ENCODE measurements at places on chromosomes 13 and 19. TPM values are rescaled to one million over a fixed set of nuclear protein-coding genes. Genes with fewer than 3 reads are reported as not detected.

Gene HRC
- total RNA-seq: not detected

Gene APOE
- 195 TPM for total RNA-seq

- H3K4me1 ChIP-seq: no peaks in the 10 kb centered on the region
- H3K27me3 ChIP-seq: peaks cover 37% of the 10 kb centered on the region
- no peak overlapping the region for H3K27ac ChIP-seq
- no peaks in the 10 kb centered on the region for H3K36me3 ChIP-seq
- H3K4me3 ChIP-seq: no peak overlapping the region
Observed at GRCh38 chr19:54099190-54099902, 1.3 kb downstream of the OSCAR start.

DNA sequence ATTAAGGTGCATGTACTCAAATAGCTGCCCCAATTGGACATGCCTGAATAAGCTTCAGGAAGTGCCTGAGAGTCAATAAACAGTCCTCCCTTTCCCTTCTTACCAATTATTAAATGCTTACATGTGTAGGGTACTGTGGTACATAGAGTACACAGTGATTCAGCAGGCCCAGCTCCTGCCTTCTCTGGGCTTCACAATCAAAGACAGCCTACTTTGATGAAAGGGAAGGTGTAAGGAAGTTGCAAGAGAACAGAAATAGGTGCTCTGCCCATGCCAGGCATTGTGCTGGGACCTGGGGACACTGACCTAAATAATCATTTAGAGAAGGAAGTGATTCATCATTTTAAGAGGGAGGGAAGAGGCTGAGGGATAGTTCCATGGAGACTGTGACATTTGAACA, 17.2 kb downstream of the FRY start:
- no peak overlapping the region for H3K27ac ChIP-seq
- peaks cover 21% of the 10 kb centered on the region for H3K4me1 ChIP-seq
- H3K4me3 ChIP-seq: no peak overlapping the region
- no peaks in the 10 kb centered on the region for H3K36me3 ChIP-seq

GRCh38 chr13:40940841-40941240, 78.3 kb downstream of the ELF1 start:
- no peak overlapping the region for H3K4me3 ChIP-seq
- H3K27ac ChIP-seq: no peak overlapping the region
- H3K27me3 ChIP-seq: no peaks in the 10 kb centered on the region
- H3K36me3 ChIP-seq: no peaks in the 10 kb centered on the region

DNA sequence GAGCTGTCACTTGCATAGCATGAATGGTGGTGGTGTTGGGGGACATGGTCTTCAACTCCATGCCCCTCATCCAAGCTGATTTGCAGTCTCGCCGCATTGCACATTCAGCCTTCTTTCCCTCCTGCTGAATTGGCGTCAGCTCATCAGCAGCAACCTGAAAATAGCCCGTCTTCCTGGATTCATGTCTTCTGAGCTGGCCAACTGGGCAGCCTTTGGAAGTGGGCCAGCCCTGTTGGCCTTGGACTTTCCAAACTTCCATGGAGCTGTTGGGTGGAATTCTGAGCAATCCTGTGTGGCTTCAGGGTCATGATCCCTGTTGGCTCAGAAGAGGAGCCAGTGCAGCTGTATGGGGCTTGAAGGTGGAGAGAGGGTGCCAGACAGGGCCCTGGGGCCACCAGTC, 68.8 kb downstream of the ZNF536 start:
- no peak for DNase-seq
- no peaks in the 10 kb centered on the region for H3K4me1 ChIP-seq
- H3K27ac ChIP-seq: no peak overlapping the region
- H3K27me3 ChIP-seq: no peaks in the 10 kb centered on the region
- H3K4me3 ChIP-seq: no peak overlapping the region
- no peaks in the 10 kb centered on the region for H3K36me3 ChIP-seq

- no peak for DNase-seq
- H3K4me1 ChIP-seq: no peaks in the 10 kb centered on the region
- H3K27me3 ChIP-seq: no peaks in the 10 kb centered on the region
- no peaks in the 10 kb centered on the region for H3K36me3 ChIP-seq
Observed at GRCh38 chr13:81012031-81012430, 671.1 kb upstream of the SPRY2 start.

GRCh38 chr13:23797276-23797903, 91.8 kb downstream of the MIPEP start:
- no peaks in the 10 kb centered on the region for H3K36me3 ChIP-seq
- no peak for DNase-seq
- no peaks in the 10 kb centered on the region for H3K4me1 ChIP-seq

- H3K4me1 ChIP-seq: peaks cover 24% of the 10 kb centered on the region
- no peak overlapping the region for H3K4me3 ChIP-seq
- DNase-seq: no peak
Observed at GRCh38 chr13:98374750-98375149, 197.7 kb upstream of the RNF113B start.

- H3K4me3 ChIP-seq: peak overlapping the region; percentile 40
- no peaks in the 10 kb centered on the region for H3K4me1 ChIP-seq
- peaks cover 42% of the 10 kb centered on the region for H3K27me3 ChIP-seq
- peak; percentile 23 for DNase-seq
- H3K27ac ChIP-seq: no peak overlapping the region
Observed at GRCh38 chr19:54096617-54097106, 3.9 kb downstream of the OSCAR start.

- H3K27ac ChIP-seq: no peak overlapping the region
- H3K4me3 ChIP-seq: no peak overlapping the region
- H3K27me3 ChIP-seq: no peaks in the 10 kb centered on the region
- no peaks in the 10 kb centered on the region for H3K36me3 ChIP-seq
- H3K4me1 ChIP-seq: no peaks in the 10 kb centered on the region
Observed at GRCh38 chr13:64912141-64912540, 2318.0 kb downstream of the PCDH9 start.

Data from neural progenitor cell (in vitro differentiated cells).